ENCODE measurements at places on chromosomes 4 and X.
A peak's percentile ranks its signal among the peaks of the same experiment; 100 is the strongest.

- DNase-seq: no peak
Measured at GRCh38 chr4:7041801-7042502, 1.2 kb upstream of the TADA2B start.

DNA sequence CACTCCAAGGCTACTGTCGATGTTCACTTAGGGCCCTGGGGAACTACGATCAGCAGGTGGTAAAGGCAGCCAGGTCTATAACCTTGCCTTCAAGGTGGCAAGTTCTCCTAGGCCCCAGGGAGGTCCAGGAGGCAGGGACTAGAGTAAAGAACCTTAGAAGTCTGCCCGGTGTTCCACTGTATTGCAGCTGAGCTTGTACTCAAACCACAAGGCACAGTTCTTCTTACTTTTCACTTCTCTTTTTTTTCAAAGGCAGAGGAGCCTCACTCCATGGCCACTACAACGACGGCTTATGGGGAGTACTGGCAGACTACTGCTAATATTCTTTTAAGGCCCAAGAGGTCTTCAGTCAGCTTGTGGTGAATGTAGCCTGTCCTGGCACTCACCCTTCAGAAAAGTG lies 78.8 kb upstream of the GPR174 start:
- DNase-seq: no peak

DNA sequence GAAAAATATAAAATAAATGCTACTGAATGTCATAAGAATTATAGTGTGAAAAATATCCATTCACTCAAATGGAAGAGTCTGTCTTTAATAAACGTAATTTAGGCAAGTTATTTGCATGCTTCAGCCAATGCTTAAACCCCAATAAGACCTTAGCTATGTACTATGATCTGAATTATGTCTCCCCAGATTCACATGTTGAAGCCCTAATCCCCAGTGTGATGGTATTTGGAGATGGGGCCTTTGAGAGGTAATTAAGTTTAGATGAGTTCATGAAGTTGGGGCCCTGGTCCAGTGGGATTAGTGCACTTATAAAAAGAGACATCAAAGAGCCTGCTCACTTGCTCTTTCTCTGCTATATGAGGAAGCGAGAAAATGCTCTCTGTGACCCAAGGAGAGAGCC lies 28.7 kb downstream of the SLC39A8 start:
- DNase-seq: no peak

DNA sequence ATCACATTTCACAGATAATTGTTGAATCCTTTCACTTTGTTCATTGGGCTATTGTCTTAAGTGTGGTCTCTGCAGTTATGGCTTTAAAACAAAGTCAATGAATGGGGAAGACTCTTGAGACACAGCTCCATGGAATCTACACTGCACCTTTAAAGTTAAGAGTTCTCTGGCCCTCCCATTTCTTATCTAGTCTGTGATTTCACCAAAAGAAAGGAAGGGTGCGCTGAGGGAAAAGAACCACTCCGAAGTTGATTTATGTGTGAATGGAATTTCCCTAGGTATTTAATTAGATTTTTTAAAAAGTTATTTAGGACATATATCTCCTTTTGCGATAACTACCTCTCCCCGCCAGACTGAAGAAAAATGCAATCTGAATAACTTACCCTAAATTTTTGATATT lies 2.5 kb downstream of the SEPTIN11 start:
- DNase-seq: no peak

DNA sequence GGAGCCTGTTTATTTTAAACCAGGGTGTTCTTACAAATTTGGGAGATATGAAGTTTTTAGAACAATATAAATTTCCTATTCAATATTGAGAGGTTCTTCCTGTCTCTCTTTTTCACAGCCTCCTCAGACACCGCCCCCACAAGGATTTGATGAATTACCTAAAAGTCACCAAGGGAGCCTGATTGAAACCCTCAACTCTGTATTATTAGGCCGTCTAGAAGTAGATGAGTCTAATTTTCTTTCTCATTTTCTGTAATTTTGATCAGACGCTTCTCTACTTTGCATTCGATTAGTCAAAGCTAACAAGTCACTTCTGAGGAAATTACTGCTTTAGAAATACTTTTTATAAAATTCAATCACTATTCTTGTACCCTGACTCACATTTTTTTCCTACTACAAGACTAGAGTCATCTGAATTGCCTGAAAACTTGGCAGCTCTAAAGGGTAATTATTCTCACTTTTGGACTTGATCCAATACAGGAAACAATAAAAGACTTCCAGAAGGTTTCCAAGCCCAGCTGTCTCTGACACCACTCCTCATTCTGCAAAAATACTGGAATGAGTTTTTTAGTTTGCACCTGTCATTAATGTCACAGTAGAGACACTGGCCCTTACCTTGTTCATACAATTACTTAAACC lies 111.2 kb downstream of the ELOVL6 start:
- DNase-seq: peak; percentile 68

- DNase-seq: no peak
Measured at GRCh38 chr4:174224550-174224949, 58.9 kb downstream of the FBXO8 start.

- no peak for DNase-seq
Measured at GRCh38 chr4:153204247-153204671, at the start of gene TRIM2. Gene TRIM2, plus strand, starts transcription at chr4:153204443. Its CDS starts 88 bp downstream, at chr4:153204531.

GRCh38 chr4:88756149-88756548 lies 58.5 kb upstream of the NAP1L5 start:
- no peak for DNase-seq

DNA sequence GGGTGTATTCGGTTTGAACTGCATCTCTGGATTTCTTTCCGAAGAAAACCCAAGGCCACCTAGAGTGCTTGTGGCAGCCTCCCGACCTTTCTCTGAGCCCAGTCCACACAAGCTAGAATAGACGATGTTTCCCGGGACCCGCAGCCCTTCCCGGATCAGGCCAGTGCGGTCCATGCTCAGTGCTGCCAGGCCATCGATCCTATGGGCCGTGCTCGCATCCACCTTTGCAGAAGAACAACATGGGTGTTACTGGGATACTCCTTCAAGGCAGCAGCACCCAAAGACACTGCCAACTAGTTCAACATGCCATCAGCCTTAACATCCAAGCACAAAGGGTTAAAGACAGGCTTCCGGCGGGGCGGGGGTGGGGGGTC lies 22.8 kb downstream of the BCOR start:
- DNase-seq: no peak

DNA sequence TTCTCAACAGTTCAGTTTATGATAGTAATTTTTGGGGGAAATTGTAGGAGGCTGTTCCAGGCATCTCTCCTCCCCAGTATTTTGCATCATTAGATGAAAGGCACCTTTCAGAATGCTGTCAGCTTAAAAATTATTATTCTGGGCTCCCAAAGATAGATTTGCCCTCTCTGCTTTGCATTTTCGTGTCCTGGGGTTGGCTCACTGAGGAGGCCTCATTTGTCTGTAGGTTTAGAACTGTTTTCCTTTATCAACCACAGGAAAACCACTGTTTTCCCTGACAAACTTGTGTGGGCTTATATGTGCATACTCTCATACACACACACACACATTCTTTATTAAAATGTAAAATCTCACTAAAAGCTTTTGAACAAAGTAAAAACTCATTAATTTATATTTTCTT lies 197.2 kb upstream of the VCX3A start:
- DNase-seq: no peak

- DNase-seq: no peak
Measured at GRCh38 chr4:39021631-39022030, 10.6 kb downstream of the TMEM156 start.

GRCh38 chr4:137819964-137820383 lies 287.7 kb upstream of the PCDH18 start:
- peak; percentile 60 for DNase-seq

- no peak for DNase-seq
Measured at GRCh38 chr4:170949084-170949483, 859.3 kb upstream of the AADAT start.

DNA sequence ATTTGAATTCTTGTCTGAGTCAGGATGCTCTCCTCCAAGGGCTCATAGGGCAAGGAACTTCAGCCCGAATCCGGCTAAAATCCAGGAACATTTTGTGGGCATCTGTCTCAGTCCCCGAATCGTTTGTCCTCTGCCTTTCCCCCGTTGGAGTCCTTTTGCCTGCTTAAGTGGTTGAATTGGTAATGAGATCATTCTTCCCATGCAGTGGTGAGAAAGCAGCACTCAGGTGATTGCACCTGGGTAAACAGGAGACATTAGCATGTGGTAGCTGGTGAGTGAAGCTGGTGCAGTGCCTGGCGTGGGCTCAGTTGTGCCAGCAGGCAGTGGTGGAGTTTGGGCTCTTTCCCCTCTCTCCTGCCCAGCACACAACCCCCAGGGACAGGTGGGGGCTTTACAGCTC lies 61.9 kb upstream of the MTM1 start:
- no peak for DNase-seq

DNA sequence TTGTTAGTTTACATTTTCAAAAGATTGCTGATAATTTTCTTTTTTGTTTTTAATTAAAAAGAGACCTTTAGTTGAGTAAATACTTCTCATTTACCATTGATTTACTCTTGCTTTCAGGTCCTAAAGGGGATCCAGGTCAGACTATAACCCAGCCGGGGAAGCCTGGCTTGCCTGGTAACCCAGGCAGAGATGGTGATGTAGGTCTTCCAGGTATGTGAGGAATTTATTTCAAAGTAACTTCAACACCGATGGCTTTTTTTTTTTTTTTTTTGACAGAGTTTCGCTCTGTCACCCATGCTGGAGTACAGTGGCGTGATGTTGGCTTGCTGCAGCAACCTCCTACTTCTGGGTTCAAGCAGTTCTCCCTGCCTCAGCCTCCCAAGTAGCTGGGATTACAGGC lies 135.1 kb downstream of the IRS4 start:
- no peak for DNase-seq

DNA sequence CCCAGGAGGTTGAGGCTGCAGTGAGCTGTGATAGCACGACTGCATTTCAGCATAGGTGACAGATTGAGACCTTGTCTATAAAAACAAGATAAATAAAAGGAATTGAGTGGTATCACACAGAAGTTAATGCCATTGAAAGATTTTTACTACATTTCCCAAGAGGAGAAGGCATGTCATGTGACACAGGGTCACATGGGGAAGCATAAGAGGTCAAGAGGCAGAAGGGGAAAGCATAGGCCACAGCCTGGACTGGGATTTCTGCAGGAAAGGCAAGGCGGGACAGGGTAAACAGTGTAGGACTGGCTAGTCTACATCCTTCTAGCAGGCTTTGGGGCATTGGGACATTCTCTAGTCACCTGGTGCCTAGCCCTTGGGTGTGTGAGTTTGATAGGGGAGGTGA lies 88.6 kb downstream of the PDGFRA start:
- no peak for DNase-seq

Data from NCI-H2081 (cell line).